Stimulated activated naive CD8-positive, alpha-beta T cell treated with anti-CD3 and anti-CD28 coated beads, Interleukin-15, amount 100 ng/mL, for 72 hours (primary cell): ENCODE measurements at places on chromosomes 11 and 22.

- DNase-seq = no peak
Measured at GRCh38 chr11:82959987-82960778, 58.6 kb downstream of the DDIAS start.

DNA sequence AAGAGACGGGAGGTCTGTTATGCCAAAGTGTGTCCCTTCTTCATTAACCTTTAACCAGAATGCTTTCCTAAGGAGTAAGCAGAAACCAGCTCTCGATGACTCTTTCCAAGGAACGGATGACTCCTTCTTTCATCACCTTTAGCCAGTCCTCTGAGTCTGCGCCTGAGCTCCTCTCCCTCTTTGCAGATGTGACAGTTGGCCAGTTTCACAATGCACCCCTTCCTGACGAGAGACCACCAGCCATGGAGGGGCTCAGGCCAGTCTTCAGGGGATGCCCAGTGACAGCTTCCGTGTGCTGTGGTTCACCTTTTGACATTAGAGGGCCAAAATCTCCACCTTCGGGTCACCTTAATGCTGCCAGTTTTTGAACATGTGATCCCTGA lies 826.1 kb downstream of the TBC1D22A start:
- DNase-seq = no peak

DNA sequence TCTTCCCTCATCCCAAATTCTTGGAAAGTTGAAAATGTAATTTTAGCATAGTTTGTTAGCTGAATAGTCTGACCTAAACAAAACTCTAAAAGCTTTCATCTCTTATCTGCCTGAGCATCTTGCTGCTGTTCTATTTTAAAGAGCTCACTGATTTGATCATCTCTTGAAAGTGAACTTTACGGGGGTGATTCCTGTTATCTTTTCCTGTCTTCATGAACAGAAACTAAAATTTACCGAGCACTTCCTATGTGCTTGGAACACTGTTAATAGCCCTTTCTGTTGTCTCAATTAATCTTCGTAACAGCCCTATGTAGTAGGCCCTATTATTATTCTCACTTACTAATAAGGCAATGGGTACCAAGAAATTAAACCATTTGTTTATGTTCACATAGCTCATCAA lies 12.3 kb downstream of the AMOTL1 start:
- no peak for DNase-seq

- DNase-seq = no peak
Measured at GRCh38 chr11:103920933-103921332, 115.5 kb upstream of the DDI1 start.

- no peak for DNase-seq
Measured at GRCh38 chr11:82906931-82907330, 5.4 kb downstream of the DDIAS start.

DNA sequence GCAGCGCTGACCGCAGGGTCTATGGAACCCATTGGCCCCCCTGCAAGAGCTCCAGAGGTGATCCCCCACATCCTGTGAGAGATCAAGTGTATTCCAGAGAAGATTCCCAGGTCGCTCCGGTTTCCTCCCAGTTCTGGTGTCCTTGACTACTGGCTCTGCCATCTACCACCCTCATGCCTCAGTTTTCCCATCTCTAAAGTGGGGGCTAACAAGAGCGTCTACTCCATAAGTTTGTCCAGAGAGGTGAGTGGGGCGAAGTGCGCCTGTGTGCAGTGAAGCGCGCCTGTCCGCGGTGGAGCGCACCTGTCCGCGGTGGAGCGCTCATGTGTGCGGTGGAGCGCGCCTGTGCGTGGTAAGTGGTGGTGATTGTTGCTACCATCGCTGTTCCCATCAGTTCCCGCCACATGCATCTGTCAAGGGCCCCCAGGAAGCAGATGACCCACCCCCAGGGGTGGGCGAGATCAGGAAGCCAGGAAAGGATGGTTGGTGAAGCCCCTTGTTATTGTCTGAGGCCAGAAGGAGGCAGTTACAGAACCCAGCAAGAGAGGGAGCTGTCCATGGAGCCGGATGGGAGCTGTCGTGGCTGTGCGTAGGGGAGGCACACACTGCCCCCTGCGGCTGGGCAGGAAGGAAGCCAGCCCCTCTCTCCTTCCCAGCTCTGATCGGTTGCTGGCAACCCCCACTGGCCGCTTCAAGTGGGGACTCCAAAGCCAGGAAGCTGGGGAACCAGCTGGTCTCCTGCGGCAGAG lies 73.2 kb upstream of the FGF3 start:
- DNase-seq = no peak

GRCh38 chr11:96554236-96554820 lies 164.5 kb downstream of the JRKL start:
- no peak for DNase-seq

GRCh38 chr22:30212363-30212995 lies 34.1 kb downstream of the LIF start:
- DNase-seq = no peak

DNA sequence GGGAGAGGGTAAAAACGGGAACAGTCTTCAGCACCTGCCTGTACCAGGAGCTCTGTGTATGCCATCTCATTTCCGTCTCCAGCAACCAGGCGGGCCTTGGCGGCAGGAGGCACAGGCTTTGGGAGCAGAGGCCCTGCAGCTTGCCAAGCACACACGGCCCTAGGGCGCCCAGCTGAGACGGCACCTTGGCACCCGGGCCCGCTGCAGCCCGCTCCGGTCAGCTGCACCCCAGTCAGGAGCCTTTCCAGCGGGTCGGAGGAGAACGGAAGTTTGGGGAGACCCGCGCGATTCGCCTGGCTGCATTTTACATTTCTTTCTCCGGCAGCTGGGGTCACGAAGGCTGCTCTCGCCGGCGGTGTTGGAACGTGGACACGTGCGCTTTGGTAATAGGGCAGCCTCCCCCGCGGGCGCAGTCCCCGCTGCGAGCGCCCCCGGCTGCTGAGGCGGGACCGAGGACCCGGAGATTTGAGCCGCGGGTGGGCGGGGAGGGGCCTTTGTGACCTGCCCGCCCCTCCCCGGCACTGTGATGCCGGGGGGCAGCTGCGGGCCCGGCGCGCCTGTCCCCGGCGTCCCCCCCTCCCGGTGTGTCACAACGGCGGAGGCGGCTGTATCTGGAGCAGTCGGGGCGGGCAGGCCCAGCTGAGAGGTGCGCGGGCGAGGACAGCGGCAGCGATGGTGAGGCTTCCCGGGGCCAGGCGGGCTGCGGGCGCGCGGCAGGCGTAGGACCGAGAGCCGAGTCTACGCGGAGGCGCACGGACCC lies at the start of gene TUBA8:
Gene TUBA8 (plus strand): TSS at position 616 of the 760 bp plus-strand sequence. CDS start 57 bp downstream, at position 673.
- DNase-seq = peak; percentile 29

DNA sequence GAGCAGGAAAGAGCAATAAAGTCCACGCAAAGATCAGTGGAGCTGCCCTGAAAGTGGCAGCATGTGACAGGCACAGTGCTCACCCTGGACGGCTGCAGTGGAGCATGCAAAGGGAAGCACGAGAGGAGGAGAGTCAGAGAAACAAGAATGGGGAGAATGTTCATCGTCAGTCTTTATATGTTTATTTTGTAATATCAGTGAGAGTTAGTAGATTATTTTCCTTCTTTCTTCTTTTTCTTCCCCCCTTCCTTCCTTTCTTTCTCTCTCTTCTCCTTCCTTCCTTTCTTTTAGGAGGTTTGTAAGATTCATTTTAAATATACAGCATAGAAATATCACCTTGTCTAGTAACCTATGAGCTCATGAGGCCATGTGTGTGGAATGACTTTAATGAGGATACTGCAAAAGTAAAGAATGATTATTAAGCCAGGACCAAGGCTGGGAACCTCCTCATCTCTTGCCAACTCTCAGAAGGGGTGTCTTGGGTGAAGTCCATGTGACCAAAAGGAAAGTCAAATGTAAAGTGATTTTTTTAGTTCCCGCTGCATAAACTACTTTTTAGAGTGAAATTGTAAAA lies 321.1 kb downstream of the AASDHPPT start:
- no peak for DNase-seq

DNA sequence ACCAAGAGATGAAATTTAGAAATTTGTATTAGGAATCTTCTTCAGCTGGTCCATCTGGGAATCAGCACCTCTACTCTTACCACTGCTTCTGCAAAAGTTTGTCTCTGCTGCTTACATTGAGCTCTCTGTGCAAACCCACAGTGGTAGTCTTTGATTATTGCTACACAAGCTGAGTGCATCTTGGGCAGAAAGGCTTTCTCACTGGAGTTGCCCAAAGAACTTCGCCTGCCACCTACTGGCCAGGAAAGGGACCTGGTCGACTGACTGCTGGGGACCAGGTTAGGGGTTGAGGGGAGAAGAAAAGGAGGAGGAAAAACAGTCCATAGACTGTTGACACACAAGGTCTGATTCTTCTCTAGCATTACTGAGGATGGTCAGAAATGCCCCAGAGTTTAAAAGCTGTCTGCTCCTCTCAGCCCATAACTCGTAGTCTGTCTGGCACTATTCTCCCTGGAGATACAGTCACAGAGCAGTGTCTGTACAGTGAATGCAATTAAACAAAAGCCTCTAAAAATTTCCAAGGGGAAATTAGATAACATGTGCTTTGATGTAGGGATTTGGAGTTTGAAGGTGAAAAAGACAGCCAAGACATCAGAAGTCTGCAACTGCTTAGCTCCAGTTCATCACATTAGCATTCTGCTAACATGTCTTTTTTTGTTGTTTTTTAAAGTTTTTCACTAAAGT lies 215.0 kb upstream of the CTSC start:
- peak; percentile 53 for DNase-seq

DNA sequence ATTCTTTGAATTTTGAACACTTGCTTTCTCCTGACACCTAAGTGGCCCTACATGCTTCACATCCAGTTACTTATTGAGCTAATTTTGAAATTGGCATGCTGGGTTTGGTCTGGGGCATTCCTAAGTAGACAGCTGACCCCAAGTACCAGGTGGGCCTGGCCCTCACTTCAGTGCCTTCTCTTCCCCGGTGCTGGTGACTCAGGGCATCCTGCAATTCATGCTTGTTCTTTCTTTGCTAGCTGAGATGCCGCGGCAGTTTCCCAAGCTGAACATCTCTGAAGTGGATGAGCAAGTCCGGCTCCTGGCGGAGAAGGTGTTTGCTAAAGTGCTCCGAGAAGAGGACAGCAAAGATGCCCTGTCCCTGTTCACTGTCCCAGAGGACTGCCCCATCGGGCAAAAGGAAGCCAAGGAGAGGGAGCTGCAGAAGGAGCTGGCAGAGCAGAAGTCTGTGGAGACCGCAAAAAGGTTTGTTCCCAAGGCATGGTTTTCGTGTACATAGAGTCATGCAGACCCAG lies 6.3 kb downstream of the AMPD3 start:
- DNase-seq = no peak

DNA sequence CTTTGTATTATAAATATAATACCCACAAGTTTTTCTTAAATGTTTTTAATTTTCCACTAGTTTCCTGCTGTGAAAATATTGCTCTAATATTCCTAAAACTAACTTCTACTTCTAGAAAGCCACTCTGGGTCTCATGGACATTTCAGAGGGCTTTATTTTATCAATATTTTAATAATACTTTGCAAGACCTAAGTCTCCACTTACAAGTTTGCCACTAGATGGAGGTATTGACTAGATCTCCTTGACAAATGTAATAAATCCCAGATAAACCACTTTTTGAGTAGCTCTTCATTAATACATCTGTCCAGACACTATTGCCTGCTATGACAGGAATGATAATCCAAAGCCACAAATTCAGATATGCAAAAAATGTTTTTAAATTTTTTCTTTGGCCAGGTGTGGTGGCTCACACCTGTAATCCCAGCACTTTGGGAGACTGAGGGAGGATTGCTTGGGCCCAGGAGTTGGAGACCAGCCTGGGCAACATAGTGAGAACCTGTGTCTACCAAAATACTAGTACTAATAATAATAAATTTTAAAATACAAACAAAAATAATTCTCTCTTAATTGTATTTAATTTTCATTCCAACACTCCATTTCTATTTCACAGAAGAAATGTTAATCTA lies 3.5 kb upstream of the ACAT1 start:
- DNase-seq = no peak

- no peak for DNase-seq
Measured at GRCh38 chr22:37105154-37105553, 4.4 kb downstream of the TMPRSS6 start.

DNA sequence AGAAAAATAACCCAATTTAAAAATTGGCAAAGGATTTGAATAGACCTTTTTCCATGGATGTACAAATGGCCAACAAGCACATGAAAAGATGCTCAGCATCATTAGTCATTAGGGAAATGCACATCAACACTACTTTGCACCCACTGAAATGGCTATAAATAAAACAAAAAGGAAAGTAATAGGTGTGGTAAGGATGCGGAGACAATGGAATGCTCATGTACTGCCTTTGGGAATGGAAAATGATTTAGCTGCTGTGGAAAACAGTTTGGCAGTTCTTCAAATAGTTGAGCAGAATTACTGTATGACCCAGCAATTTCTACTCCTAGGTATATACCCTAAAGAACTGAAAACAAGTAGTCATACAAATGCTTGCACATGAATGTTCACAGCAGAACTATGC lies 37.4 kb downstream of the LARGE2 start:
- DNase-seq = no peak

DNA sequence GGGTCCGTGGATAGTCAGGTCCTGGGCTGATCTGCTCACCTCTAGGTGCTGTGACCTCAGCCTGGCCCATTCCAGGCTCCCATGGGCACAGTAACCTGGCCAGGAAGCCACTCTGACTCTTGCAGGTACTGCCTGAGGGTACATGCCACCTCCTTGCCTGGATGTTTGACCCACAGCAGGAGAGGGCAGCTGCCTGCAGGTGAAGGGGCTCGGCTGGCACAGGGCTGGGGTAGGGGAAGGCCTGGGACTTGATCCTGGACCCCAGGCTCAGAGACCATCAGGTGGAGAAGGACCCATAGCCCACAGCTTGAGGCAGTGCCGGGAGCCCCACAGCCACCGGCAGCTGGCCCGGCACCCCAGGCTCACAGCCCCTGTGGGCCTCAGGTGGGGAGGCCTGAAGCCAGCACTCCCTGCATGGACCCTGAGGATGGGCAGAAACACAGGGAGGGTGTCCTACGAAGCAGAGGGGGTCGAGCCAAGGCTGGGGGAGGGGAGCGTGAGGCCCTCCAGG lies 2.7 kb downstream of the LRRC56 start:
- DNase-seq = no peak
